OCI-LY7 (cell line): ENCODE measurements at places on chromosomes 4 and X. TPM values are rescaled to one million over a fixed set of nuclear protein-coding genes. Genes with fewer than 3 reads are reported as not detected.

DNA sequence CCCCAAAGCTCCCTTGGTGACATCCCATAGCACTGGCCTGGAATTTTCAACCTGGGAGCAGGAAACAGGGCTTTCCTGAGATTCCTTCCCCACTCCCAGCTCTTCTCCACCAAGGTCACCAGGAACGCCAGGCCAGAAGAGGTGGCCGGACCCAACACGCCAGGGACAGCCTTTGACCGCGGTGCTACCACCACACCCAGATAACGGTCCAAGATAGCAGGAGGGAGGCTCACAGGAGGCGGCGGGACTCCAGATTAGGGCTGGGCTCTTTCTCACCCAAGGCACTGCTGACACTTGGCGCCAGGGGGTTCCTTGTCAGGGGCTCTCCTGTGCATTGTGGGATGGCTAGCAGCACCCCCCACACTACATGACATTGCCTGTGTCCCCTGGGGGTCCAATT lies 22.9 kb downstream of the ZFYVE28 start:
- no peak for DNase-seq

- peak; percentile 7 for DNase-seq
Observed at GRCh38 chr4:54384563-54384962, 155.5 kb downstream of the PDGFRA start.

DNA sequence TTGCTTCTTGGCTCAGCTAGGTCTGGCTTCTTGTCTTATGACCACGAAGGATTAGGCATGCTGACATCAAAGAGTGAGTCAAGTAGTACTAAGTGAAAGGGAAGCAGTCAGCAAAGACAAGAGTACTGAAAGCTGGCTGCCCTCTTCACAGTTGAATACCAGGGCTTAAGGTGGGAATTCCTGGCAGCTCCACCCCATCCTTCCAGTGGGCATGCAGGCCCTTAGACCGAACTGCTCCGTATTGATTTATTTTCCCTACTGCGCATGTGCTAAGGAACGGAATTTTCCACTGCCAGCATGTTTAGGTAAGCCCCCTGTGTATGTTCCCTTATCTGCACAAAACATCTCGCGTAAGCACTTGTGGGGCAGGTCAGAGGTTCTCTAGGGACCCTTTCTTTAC lies 2320.1 kb downstream of the ARAP2 start:
- no peak for DNase-seq

DNA sequence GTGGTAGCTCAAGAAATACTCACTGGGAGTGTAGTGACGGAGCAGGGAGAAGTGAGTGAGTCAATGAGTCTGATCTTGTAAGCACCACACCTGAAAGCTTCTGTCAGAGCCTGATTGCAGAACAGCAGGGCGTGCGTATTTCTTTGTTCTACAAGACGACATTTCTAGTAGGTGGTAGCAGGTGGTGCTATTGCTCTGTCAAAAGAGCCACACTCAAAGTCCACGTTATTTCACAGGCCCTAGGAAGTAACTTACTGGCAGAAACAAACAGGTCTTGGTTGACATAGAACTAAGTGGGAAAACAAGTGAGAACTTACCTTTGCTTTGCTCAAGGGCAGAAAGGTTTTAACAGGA lies 46.4 kb upstream of the SPRY1 start:
- DNase-seq, result peak; percentile 82

DNA sequence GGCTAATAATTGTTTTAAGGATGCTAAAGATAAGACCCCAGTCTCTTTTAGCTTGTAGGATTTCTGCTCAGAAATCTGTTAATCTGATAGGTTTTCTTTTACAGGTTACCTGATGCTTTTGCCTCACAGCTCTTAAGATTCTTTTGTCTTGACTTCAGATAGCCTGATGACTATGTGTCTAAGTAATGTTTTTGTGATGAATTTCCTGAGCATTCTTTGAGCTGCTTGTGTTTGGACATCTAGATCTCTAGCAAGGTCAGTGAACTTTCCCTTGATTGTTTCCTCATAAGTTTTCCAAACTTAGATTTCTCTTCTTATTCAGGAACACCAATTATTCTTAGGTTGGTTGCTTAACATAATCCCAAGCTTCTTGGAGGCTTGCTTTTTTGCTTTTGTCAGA lies 104.1 kb downstream of the ZNF518B start:
- no peak for DNase-seq

- DNase-seq, result no peak
Observed at GRCh38 chrX:101391831-101392230, 1.0 kb downstream of the RPL36A start.

The SH3RF1 gene
- not detected in 2 replicates for total RNA-seq

The OCRL gene
- 6.7 and 8.2 TPM in 2 replicates for total RNA-seq
